Common myeloid progenitor, CD34-positive (primary cell): ENCODE measurements at places on chromosomes 6 and 20.

- no peaks in the 10 kb centered on the region for H3K4me1 ChIP-seq
- no peak overlapping the region for H3K27ac ChIP-seq
- no peak for DNase-seq
- H3K4me3 ChIP-seq: no peak overlapping the region
- no peaks in the 10 kb centered on the region for H3K36me3 ChIP-seq
- H3K27me3 ChIP-seq: peaks cover 16% of the 10 kb centered on the region
These were observed 238.1 kb upstream of the IRAK1BP1 start for GRCh38 chr6:78629154-78629721.

- no peaks in the 10 kb centered on the region for H3K36me3 ChIP-seq
- H3K4me1 ChIP-seq: no peaks in the 10 kb centered on the region
- H3K27me3 ChIP-seq: no peaks in the 10 kb centered on the region
- no peak overlapping the region for H3K27ac ChIP-seq
- no peak overlapping the region for H3K4me3 ChIP-seq
These were observed 45.7 kb downstream of the HBS1L start for GRCh38 chr6:135008941-135009290.

DNA sequence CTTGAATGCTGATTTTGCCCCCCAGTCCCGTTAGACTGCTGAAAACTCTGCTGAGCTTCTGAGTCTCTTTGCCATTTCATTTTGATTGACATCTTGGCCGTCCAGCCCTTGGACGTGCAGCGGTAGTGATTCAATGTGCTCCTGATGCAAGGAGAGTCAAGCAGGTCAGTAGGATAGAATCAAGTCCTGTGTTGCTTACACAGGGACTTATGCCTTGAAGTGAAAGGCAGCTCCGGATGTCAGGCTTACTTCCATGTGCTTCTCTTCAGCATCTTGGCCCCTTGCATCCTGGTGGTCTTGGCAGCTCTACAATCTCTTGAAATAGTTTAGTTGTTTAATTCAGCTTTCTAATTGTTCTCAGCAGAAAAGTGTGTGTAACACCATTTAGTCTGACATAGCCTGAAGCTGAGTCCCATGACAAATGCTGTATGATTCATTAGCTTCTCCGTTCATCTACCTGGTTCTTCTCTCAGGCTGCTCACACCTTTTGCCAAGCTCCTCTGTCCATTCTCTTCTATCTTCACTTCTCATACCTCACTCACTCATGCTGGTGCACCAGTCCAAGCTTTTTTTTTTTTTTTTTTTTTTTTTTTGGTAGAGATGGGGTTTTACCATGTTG is 76.0 kb downstream of the EZR start:
- H3K4me1 ChIP-seq: no peaks in the 10 kb centered on the region
- no peaks in the 10 kb centered on the region for H3K27me3 ChIP-seq
- DNase-seq: no peak
- no peak overlapping the region for H3K4me3 ChIP-seq
- no peaks in the 10 kb centered on the region for H3K36me3 ChIP-seq

- peaks cover 44% of the 10 kb centered on the region for H3K36me3 ChIP-seq
- no peak overlapping the region for H3K4me3 ChIP-seq
- no peak for DNase-seq
- H3K27me3 ChIP-seq: no peaks in the 10 kb centered on the region
- no peaks in the 10 kb centered on the region for H3K4me1 ChIP-seq
These were observed 189.4 kb downstream of the SLC16A10 start for GRCh38 chr6:111276736-111277135.
